Lung microvascular endothelial cell (primary cell): ENCODE measurements at places on chromosomes 3 and 15. TPM values are rescaled to one million over a fixed set of nuclear protein-coding genes. Genes with fewer than 3 reads are reported as not detected.

The LIPH gene
- total RNA-seq = not detected in 2 replicates

The ATP13A5 gene
- not detected in 2 replicates for total RNA-seq

The ITIH1 gene
- not detected in 2 replicates for total RNA-seq

The STRIT1 gene
- not detected in 2 replicates for total RNA-seq

The GALNT15 gene
- 27.0 and 392 TPM in 2 replicates for total RNA-seq

The CACNA2D2 gene
- under 0.01 TPM in 1 of 2 replicates, not detected in the other for total RNA-seq

The PLCB2 gene
- total RNA-seq = under 0.01 and 0.44 TPM in 2 replicates

The RNF123 gene
- 14.8 and 23.2 TPM in 2 replicates for total RNA-seq

The SNRPN gene
- 80.0 and 96.4 TPM in 2 replicates for total RNA-seq

The BNIP2 gene
- 72.4 and 110 TPM in 2 replicates for total RNA-seq

The ACSBG1 gene
- total RNA-seq = not detected in 2 replicates

The PLCH1 gene
- total RNA-seq = not detected in 2 replicates

The P2RY14 gene
- not detected in 2 replicates for total RNA-seq

The GRK7 gene
- not detected in 2 replicates for total RNA-seq

The TOPAZ1 gene
- total RNA-seq = not detected in 2 replicates

The PLA2G4D gene
- total RNA-seq = not detected in 2 replicates

The ADAMTS9 gene
- 20.6 and 21.1 TPM in 2 replicates for total RNA-seq

The SOX2 gene
- under 0.01 TPM in 1 of 2 replicates, not detected in the other for total RNA-seq

The DBR1 gene
- 10.5 and 14.5 TPM in 2 replicates for total RNA-seq

The SKOR1 gene
- total RNA-seq = under 0.01 TPM in 2 replicates

The LOXL1 gene
- total RNA-seq = 0.20 and 1.1 TPM in 2 replicates

The DOCK3 gene
- total RNA-seq = under 0.01 TPM in 1 of 2 replicates, not detected in the other

The ETV5 gene
- total RNA-seq = 12.7 and 20.9 TPM in 2 replicates

The PRTG gene
- total RNA-seq = 0.40 and 1.7 TPM in 2 replicates

The GATM gene
- total RNA-seq = 0.20 and 0.44 TPM in 2 replicates

The SV2B gene
- total RNA-seq = 0.22 and 0.40 TPM in 2 replicates

The TMCO5A gene
- not detected in 2 replicates for total RNA-seq

The CELSR3 gene
- total RNA-seq = 0.20 and 0.22 TPM in 2 replicates

The SCN11A gene
- under 0.01 TPM in 2 replicates for total RNA-seq
